ENCODE measurements at places on chromosomes 5 and 9.
A peak's percentile ranks its signal among the peaks of the same experiment; 100 is the strongest.

DNA sequence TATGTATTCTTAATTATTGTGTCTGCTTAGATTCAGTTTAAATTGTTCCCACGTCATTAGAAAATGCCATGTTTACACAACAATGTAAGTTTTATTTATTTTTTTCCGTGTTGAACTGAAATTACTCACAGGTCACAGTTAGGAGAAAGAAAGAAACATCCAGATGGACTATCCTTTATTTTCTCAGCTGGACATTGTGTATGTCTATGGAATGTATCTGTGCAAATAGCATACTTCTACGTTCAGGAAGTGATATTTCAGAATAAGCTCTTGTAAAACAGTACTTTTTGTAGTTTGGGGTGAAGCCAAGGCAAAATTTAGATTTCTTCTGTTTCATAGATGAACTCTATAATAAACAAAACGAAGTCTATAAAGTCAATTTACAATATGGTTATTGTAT, 249.0 kb upstream of the ZNF608 start:
- DNase-seq = no peak

DNA sequence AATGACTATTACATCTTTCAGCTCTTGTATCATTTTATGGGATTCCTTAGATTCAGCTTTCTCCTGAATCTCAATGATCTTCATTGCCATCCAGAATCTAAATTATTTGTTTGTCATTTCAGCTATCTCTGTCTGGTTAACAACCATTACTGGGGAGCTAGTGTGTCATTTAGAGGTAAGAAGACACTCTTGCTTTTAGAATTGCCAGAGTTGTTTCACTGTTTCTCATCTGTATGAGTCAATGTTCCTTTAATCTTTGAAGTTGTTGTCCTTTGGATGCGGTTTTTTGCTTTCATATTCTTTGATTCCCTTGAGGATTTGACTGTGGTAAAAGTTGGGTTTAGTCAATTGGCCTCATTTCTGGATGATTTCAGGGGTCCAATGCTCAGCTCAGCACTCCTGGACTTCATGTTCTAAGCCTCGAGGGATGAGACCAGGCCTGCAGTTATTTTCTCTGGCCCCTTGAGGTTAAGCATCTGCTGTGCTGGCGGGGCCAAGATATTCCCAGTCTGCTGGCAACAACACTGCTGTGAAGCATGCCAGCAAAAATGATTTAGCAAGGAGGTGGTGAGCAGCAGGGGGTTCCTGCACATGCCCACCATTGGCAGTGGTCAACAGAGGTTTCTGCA, 102.4 kb upstream of the PCSK5 start:
- DNase-seq = no peak

- DNase-seq = no peak
Measured at GRCh38 chr5:171390883-171391677, 3.4 kb downstream of the NPM1 start.

- DNase-seq = no peak
Measured at GRCh38 chr5:73157414-73158303, 15.3 kb upstream of the TMEM174 start.

DNA sequence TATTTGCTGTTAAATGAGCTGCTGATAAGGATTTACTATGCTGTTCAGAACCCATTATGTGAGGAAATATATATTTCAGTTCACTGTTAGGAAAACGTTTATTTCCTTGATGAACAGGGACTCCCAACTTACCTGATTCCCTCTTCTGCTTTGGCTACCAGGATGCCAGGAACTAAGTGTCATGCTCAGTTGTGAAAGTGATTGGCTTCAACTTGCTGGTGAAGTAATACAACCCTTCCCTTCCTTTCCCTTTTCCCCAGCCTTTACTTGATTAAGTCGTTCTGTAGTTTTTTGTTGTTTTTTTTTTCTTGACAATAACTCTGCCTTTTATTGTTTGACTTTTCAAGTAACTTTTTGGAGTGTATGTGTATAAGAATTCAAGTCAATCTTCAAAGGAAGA, 309.3 kb downstream of the DOCK8 start:
- DNase-seq = no peak

- DNase-seq = no peak
Measured at GRCh38 chr5:145915970-145916638, 20.3 kb upstream of the SH3RF2 start.

DNA sequence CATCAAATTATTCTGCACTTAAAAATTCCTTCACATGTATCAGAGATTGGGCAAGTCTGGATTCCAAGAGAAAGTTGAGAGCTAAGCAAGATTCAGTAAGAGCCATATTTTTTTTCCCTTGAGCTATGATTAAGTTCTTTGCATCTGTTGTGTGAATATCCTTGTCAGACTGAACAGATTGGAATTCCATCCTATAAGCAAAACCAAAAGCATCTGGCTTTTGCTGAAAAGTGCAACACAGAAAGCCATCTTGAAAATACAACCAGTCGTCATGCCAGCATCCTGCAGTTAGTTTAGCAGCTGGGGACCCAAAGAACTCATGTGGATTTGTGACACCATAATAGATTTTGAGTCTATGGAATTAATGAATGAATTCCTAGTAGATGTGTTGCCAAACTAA, 316.9 kb downstream of the MTRR start:
- DNase-seq = no peak

DNA sequence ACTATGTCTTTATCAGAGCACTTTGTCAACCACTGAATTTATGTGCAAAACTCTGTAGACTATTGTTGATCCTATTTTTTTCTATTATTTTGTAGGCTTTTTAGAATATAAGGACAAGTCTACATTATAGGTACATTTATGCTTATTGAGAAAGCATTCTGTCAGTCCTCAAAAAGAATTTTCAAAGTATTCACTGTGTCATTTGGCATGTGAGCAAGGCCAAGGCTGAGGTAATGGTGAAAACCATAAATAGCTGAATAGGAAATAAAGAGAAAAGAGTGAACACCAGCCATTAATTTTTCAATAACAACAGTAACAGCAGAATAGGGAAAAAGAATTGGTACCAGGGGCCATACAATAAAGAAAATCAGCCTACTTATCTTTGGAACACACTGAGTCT, 21.0 kb downstream of the SKIC3 start:
- DNase-seq = no peak

DNA sequence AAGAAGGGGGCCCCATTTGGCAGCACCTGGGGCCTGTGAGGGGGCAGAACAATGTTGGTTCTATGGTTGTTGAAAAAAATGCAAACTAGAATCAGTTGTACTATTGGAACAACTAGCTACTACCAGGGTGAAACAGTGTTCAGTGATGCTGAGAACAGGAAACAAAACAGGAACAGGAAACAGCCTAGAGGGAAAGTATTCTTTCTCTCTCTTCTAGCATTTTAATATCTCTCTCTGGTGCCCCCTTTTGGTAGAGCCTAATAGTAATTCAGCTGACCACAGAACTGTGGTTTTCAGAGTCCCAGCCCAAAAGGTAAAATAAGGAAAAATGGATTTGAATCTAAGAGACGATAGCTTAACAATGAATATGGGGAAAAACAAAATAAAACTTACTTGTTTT, 138.0 kb upstream of the KCNN2 start:
- DNase-seq = no peak

DNA sequence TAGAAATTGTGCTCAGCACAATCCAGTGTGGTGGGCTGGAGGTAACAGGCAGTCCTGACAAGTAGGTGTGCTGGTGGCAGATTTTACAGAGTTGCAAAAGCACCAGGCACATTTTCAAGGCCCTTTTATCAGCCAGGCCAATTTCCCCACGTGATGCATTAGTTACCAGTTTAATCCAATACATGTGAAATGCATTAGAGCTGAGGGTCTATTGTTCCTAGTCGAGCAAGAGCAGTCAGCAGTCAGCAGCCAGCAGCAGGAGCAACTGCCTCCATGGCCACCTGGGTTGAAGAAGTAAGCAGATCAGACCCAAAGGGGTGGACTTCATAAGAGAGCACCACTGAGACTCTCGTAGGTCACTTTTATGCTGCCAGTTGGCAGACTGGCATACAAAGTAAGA, 76.7 kb downstream of the EPB41L4A start:
- DNase-seq = no peak

DNA sequence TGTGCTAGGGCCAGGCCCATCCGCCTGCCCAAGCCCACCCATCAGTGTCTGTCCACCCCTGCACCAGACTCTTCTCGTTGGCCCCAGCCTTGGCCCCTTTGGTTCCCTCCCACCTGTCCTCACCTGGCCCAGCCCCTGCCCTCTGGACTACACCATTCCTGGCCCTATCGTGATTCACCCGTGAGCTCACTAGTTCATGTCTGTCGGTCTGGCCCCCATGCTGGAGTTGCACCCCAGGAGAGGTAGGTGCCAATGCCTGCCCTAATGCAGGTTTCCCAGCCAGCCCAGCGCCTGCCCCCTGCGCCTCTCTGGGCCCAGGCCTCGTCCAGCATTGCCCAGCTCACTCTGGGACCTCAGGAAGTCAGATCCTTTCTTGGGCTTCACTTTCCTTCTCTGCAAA, 115.4 kb upstream of the LMX1B start:
- peak; percentile 64 for DNase-seq

GRCh38 chr5:62376064-62376463, 27.6 kb downstream of the DIMT1 start:
- no peak for DNase-seq

- DNase-seq = peak; percentile 36
Measured at GRCh38 chr5:138725153-138725817, 27.9 kb upstream of the CTNNA1 start.

- no peak for DNase-seq
Measured at GRCh38 chr5:32165597-32165996, 8.5 kb downstream of the GOLPH3 start.

DNA sequence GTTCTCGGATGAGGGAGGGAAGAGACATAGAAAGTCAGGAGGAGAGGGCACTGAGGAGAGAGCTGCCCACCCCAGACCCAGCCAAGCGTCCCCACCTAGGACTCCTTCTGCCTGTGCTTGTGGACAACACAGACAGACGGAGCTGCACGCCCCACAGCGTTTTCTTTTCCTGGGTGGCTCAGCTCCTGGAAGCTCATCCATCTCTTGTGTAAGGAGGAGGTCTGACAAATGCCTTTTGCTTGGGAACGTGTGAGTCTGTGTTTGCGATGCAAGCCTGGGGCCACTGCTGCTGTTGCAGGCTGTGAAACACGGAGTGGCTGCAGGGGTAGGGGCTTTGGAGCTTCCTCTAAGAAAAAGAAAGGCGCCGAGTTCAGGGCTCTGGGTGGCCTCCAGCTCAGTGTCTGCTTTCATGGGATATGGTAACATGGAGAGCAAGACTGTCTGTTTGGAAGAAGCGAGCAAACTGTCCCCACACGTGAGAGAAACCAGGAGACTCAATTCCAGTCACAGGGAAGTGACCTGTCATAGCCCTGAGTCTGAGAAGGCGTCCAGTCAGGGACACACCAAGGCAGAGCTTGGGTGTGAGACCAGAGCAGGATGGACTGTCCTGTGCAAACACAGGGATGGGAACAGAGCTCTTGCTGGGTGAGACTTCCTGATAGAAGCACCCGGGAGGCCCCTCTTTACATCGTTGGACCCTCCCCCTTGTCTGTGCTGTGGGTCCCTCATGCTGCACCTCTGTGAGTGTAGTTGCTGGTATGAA, 42.7 kb downstream of the GADD45G start:
- no peak for DNase-seq
